Activated T-helper 1 cell treated with Interleukin-2 at 50 U/mL for 16 hours (primary cell): ENCODE measurements at places on chromosomes 3 and 15.

- DNase-seq = no peak
Observed at GRCh38 chr15:70321172-70321819, 223.6 kb upstream of the TLE3 start.

GRCh38 chr3:25472153-25472552 is 44.1 kb downstream of the RARB start:
- DNase-seq = no peak

- DNase-seq = no peak
Observed at GRCh38 chr3:122313281-122313680, 11.8 kb upstream of the CSTA start.

DNA sequence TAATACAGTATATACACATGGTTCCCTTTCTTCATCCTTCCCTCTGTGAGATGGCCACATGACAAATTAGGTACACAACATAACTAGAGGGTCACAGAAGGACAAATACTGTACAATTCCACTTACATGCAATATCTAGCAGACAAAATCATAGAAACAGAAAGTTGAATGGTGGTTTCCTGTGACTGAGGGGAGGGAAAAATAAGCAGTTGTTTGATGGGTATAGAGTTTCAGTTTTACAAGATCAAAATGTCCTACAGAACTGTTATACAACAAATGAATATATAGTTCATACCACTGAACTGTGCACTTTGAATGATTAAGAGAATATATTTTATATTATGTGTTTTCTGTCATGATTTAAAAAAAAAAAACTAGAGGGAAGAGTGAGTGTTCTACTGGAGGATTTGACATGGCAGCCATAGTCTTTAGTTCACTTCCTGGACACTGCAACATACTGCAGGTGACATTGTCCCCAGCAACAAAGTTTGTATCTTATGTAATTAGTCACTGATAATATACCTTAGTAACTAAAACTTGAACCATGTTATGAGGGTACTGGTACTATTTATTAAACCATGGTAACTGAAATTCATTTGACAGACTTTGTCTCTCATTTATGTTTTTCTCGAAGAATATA is 37.2 kb downstream of the CCDC54 start:
- DNase-seq = no peak
